ENCODE measurements at places on chromosomes 4 and X.
A peak's percentile ranks its signal among the peaks of the same experiment; 100 is the strongest.

GRCh38 chrX:56726605-56727004 is 2.4 kb upstream of the NBDY start:
- no peak overlapping the region for H3K27ac ChIP-seq
- peaks cover 7% of the 10 kb centered on the region for H3K27me3 ChIP-seq
- peak; percentile 0 for DNase-seq
- H3K4me1 ChIP-seq, result peaks cover 9% of the 10 kb centered on the region
- peaks cover 11% of the 10 kb centered on the region for H3K36me3 ChIP-seq

GRCh38 chr4:179344861-179345260 is 1902.6 kb upstream of the AGA start:
- no peak for DNase-seq
- H3K27ac ChIP-seq, result no peak overlapping the region
- no peaks in the 10 kb centered on the region for H3K27me3 ChIP-seq
- H3K4me1 ChIP-seq, result no peaks in the 10 kb centered on the region
- no peaks in the 10 kb centered on the region for H3K36me3 ChIP-seq

DNA sequence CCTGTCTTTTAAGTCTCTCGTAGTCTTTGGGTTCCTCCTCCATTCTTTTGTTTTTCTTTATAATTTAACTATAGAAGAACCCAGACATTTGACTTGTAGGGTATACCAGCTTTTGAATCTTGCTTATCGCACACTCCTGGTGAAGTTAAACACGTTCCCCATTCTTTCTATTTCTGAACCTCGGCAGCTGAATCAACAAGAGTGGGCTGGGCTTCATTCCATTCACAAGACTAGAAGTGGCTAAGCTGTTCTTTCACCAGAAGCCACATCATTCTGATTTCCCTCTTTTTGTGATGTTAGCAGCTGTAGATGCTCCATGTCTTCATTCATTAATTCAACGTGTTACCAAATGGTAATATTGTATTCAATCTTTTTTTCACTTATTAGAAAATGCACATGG is 167.9 kb downstream of the CORIN start:
- H3K4me1 ChIP-seq, result no peaks in the 10 kb centered on the region
- H3K27ac ChIP-seq, result no peak overlapping the region
- no peak for DNase-seq

DNA sequence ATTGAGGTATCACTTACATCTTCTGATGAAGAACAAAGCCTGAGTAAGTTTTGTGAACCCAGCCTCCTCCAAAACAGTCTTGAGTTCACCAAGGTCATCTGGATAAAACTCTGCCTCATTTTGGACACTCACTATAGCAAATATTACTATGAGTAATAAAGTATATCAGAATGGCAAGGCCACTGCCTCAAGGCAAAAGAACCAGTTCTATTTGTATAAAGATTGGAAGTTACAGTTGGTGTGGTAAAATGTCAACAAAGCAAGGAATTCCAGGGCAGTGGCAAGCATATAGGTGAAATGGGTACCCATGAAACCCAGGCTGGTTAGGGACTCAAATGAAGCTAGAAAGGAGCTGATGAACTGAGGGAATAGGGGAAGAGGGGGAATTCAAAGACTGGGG is 2.4 kb upstream of the ARHGEF6 start:
- H3K4me1 ChIP-seq, result peaks cover 22% of the 10 kb centered on the region
- H3K36me3 ChIP-seq, result peaks cover 9% of the 10 kb centered on the region
- DNase-seq, result no peak
- H3K27me3 ChIP-seq, result no peaks in the 10 kb centered on the region
- H3K27ac ChIP-seq, result no peak overlapping the region
- H3K4me3 ChIP-seq, result no peak overlapping the region

DNA sequence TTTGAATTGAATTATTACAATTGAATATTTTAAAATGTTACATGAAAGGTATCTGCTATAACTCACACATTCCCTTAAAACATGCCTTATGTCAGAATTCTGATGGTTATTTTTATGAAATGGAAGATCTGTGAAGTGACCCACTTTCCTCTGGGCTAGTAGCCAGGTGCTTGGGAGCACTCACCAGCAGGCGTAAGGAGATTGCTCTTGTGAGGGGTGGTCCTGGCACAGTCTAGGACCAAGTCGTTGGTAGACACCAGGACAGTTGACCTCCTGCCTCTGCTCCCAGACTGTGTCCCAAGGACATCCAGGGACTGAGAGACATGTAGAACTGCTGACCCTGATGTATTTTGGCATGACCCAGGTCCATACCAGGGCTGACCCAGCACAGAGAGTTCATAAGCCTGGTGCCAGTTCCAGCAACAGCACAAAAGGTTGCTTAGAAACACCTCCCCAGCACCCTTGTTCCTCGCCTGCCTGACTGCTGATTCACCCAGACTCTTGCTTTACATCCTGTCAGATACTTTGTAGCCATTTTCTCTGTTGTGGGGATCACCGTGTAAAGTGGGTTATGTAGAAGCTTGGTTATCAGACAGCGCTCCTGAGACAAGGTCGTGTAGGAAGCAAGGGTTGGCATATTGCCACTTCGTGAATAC is 48.5 kb downstream of the NELFA start:
- H3K4me3 ChIP-seq, result no peak overlapping the region
- H3K36me3 ChIP-seq, result peaks cover 40% of the 10 kb centered on the region
- H3K27ac ChIP-seq, result no peak overlapping the region
- no peaks in the 10 kb centered on the region for H3K4me1 ChIP-seq
- DNase-seq, result no peak
- H3K27me3 ChIP-seq, result no peaks in the 10 kb centered on the region

DNA sequence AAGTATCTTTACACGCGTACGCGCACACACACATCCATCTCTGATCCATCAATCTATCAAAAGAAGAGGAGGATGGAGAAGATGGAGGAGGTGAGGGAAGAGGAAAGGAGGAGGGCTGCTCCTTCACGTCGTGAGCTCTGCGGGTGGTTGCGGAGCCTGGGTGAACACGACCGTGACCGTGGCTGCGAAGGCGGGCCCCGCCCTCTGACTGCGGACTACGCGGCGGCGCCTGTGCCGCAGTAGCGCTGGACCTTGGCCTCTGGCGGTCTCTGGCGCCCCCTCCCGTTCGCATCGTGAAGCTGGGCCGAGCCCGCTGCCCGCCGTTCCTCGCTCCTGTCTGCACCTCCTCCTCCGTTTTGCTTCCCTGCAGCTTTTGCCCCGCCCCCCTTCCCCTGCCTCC is 37.7 kb upstream of the ARAF start:
- no peaks in the 10 kb centered on the region for H3K4me1 ChIP-seq
- peak; percentile 75 for DNase-seq
- no peaks in the 10 kb centered on the region for H3K36me3 ChIP-seq
- H3K27ac ChIP-seq, result no peak overlapping the region
- no peaks in the 10 kb centered on the region for H3K27me3 ChIP-seq
- H3K4me3 ChIP-seq, result peak overlapping the region; percentile 73

- no peaks in the 10 kb centered on the region for H3K36me3 ChIP-seq
- no peak for DNase-seq
Measured at GRCh38 chr4:137774501-137774900, 242.2 kb upstream of the PCDH18 start.

- no peak overlapping the region for H3K27ac ChIP-seq
- no peak for DNase-seq
- no peaks in the 10 kb centered on the region for H3K36me3 ChIP-seq
- no peak overlapping the region for H3K4me3 ChIP-seq
Measured at GRCh38 chr4:73606465-73606974, 13.7 kb downstream of the RASSF6 start.

- H3K4me1 ChIP-seq, result peaks cover 17% of the 10 kb centered on the region
- DNase-seq, result no peak
- peak overlapping the region; percentile 99 for H3K4me3 ChIP-seq
- peaks cover 19% of the 10 kb centered on the region for H3K36me3 ChIP-seq
- no peaks in the 10 kb centered on the region for H3K27me3 ChIP-seq
Measured at GRCh38 chrX:119942831-119943184, 743 bp downstream of the NKAP start.
